ENCODE measurements at places on chromosomes 6 and 20.

DNA sequence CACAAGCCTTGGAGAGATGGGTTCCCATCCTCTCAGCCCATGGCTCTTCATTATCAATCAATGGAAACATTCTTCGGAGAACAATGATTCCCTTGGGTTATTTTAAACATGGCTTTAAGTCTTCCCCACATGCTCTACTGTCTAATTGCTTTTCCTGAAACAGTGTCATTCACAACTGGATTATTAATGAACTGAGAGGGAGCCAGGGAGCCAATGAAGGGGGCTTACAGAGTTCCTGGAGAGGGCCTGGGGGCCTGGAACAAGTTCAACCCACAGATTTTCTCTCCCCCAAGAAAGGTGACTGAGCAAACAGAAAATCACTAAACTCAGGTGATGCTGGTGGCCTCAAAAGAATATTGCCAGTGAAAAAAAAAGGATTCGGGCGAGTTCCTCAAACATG lies 1.3 kb upstream of the PPP1R16B start:
- H3K27me3 ChIP-seq: peaks cover 37% of the 10 kb centered on the region
- H3K4me1 ChIP-seq: peaks cover 24% of the 10 kb centered on the region
- H3K27ac ChIP-seq: peak overlapping the region; percentile 2

- H3K27ac ChIP-seq: no peak overlapping the region
- H3K4me1 ChIP-seq: no peaks in the 10 kb centered on the region
- no peak for DNase-seq
- no peaks in the 10 kb centered on the region for H3K36me3 ChIP-seq
- H3K27me3 ChIP-seq: peaks cover 4% of the 10 kb centered on the region
Observed at GRCh38 chr20:61037498-61037897, 214.6 kb upstream of the CDH4 start.

GRCh38 chr20:18904624-18905023 lies 91.0 kb downstream of the SCP2D1 start:
- peaks cover 17% of the 10 kb centered on the region for H3K27me3 ChIP-seq
- no peak for DNase-seq
- H3K4me3 ChIP-seq: no peak overlapping the region

DNA sequence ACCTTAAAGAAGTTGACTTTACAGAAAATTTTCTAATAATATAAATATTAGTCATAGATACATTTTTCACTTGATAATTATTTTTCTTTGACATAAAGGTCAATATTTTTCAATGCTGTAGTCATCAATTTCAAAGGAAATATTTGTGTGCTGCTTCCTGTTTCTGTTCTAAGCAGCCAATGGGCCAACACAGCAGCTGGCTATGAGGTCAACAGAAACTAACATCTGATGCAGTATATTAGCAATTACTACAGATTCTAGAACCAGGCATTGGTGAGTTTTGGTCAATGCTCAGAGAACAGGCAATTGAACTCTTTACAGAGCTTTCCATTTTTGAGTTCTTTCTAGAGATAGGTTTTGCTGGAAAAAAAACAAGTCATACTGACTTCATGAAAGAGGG lies 669.6 kb upstream of the NRSN1 start:
- H3K27me3 ChIP-seq: no peaks in the 10 kb centered on the region
- H3K4me3 ChIP-seq: no peak overlapping the region
- H3K36me3 ChIP-seq: peaks cover 6% of the 10 kb centered on the region
- H3K4me1 ChIP-seq: no peaks in the 10 kb centered on the region

- no peak overlapping the region for H3K4me3 ChIP-seq
- peaks cover 3% of the 10 kb centered on the region for H3K36me3 ChIP-seq
- H3K27ac ChIP-seq: no peak overlapping the region
Observed at GRCh38 chr6:22064558-22064957, 232.3 kb downstream of the PRL start.

DNA sequence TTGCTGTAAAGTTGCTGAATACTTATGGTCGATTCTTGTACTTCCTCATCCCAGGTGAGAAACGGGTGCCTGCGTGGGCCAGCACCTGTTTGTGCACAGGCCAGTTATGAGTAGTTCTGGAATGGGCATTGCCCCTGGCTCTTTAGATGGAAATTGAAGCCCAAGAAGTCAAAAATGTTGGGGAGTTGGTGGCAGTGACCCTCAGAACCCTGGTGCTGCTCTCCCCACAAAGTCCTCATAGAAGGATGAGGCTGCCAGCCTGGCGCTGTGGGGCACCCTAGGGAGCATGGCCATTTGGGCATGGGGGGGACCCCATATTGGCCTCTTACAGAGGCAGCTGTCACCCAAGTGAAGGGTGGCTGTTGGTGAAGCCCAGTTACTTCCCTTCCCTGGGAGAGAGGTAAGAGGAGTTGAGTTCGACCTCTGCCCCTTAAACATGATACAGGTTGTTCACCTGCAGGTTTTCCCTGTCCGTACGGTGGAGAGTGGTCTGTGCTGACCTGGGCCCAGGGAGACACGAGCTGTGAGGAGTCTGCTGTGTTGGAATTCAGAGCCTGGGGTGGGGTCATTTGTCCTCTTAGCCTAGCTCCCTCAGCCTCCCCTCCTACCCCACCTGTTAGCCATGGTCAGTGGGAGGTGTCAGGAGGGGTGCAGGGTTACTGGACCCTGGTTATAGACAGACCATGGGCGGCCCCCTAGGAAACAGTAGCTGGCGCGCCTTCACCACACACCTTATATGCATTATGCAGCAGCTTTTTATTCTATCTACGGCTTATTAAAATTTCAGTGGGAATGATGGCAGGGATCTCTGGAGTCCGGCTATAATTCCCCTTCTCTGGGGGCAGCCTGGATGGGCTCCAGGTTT lies 4.9 kb downstream of the HMGA1 start:
- peak overlapping the region; percentile 82 for H3K4me3 ChIP-seq
- DNase-seq: no peak
- peaks cover 16% of the 10 kb centered on the region for H3K36me3 ChIP-seq
- H3K27ac ChIP-seq: peak overlapping the region; percentile 57
- H3K4me1 ChIP-seq: peaks cover 73% of the 10 kb centered on the region
- peaks cover 3% of the 10 kb centered on the region for H3K27me3 ChIP-seq

- DNase-seq: no peak
Observed at GRCh38 chr6:133983099-133983939, 30.3 kb downstream of the TBPL1 start.

GRCh38 chr20:10970109-10970508 lies 296.3 kb upstream of the JAG1 start:
- H3K27ac ChIP-seq: no peak overlapping the region
- no peak overlapping the region for H3K4me3 ChIP-seq
- DNase-seq: no peak
- no peaks in the 10 kb centered on the region for H3K4me1 ChIP-seq
- no peaks in the 10 kb centered on the region for H3K27me3 ChIP-seq

- H3K4me3 ChIP-seq: peak overlapping the region; percentile 54
- no peak for DNase-seq
- H3K4me1 ChIP-seq: peaks cover 7% of the 10 kb centered on the region
- H3K36me3 ChIP-seq: no peaks in the 10 kb centered on the region
- H3K27me3 ChIP-seq: no peaks in the 10 kb centered on the region
- H3K27ac ChIP-seq: no peak overlapping the region
Observed at GRCh38 chr20:58646257-58646656, 4.8 kb upstream of the STX16 start.

GRCh38 chr6:4128072-4128471 lies 7.3 kb downstream of the ECI2 start:
- H3K4me3 ChIP-seq: no peak overlapping the region
- no peak overlapping the region for H3K27ac ChIP-seq
- peaks cover 29% of the 10 kb centered on the region for H3K36me3 ChIP-seq
- peaks cover 3% of the 10 kb centered on the region for H3K4me1 ChIP-seq
- DNase-seq: no peak
- no peaks in the 10 kb centered on the region for H3K27me3 ChIP-seq

DNA sequence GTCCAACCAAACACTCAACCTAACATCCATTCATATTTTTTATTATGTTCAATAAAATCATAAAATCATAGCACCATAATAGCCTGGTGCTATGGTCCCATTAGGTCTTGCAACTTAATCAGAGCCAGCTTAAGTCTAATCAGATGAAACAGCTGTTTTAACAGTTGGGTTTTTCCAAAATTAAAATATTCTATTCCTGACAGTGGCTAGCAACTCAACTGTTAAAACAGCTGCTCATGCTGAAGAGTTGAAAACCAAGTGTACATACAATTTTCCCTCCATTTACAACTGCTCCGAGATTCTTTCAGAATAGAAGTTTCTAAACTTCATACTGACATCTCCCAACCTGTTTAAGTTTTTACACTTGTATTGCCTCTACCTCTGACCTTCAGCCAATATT lies 89.5 kb downstream of the UBE3D start:
- no peak for DNase-seq
- no peak overlapping the region for H3K4me3 ChIP-seq

GRCh38 chr6:166972101-166972500 lies 15.8 kb upstream of the RNASET2 start:
- H3K4me3 ChIP-seq: no peak overlapping the region
- no peak for DNase-seq
- no peak overlapping the region for H3K27ac ChIP-seq
- H3K27me3 ChIP-seq: no peaks in the 10 kb centered on the region

GRCh38 chr6:22600059-22600458 lies 30.7 kb downstream of the HDGFL1 start:
- H3K27me3 ChIP-seq: no peaks in the 10 kb centered on the region
- peaks cover 14% of the 10 kb centered on the region for H3K4me1 ChIP-seq
- no peak overlapping the region for H3K27ac ChIP-seq

DNA sequence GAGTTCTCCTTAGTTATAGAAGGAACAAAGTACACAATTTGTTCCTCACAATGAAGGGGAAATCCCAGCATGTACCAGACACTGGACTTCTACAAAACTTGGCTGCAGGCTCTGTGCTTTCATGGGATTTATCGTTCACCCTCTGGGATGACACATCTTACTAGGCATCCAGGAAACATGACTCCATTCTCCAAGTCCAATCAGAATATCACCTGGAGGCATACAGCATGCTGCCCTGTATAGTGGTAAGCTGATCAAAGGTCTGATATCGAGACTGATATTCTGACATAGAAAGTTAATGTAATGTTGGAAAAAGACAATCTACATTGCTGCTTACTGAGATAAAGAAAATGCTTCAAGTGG lies 6.7 kb downstream of the RWDD2A start:
- no peaks in the 10 kb centered on the region for H3K27me3 ChIP-seq
- DNase-seq: no peak
- H3K4me1 ChIP-seq: peaks cover 4% of the 10 kb centered on the region
- no peak overlapping the region for H3K4me3 ChIP-seq
- H3K36me3 ChIP-seq: no peaks in the 10 kb centered on the region

GRCh38 chr20:63850689-63851547 lies 10.4 kb upstream of the ABHD16B start:
- peak overlapping the region; percentile 58 for H3K27ac ChIP-seq
- H3K4me3 ChIP-seq: peak overlapping the region; percentile 7
- no peaks in the 10 kb centered on the region for H3K36me3 ChIP-seq
- H3K4me1 ChIP-seq: peaks cover 8% of the 10 kb centered on the region
- no peak for DNase-seq
- H3K27me3 ChIP-seq: no peaks in the 10 kb centered on the region

GRCh38 chr6:43465948-43466347 lies 10.6 kb upstream of the DLK2 start:
- peaks cover 4% of the 10 kb centered on the region for H3K4me1 ChIP-seq
- no peaks in the 10 kb centered on the region for H3K36me3 ChIP-seq
- no peak overlapping the region for H3K4me3 ChIP-seq
- no peak overlapping the region for H3K27ac ChIP-seq
- peaks cover 34% of the 10 kb centered on the region for H3K27me3 ChIP-seq

- peaks cover 17% of the 10 kb centered on the region for H3K4me1 ChIP-seq
- no peaks in the 10 kb centered on the region for H3K36me3 ChIP-seq
- H3K27me3 ChIP-seq: peaks cover 38% of the 10 kb centered on the region
- H3K4me3 ChIP-seq: no peak overlapping the region
Observed at GRCh38 chr6:149563203-149563927, 2.8 kb upstream of the GINM1 start.

All from neural crest cell (in vitro differentiated cells).